ENCODE measurements at places on chromosomes 7 and 10.

DNA sequence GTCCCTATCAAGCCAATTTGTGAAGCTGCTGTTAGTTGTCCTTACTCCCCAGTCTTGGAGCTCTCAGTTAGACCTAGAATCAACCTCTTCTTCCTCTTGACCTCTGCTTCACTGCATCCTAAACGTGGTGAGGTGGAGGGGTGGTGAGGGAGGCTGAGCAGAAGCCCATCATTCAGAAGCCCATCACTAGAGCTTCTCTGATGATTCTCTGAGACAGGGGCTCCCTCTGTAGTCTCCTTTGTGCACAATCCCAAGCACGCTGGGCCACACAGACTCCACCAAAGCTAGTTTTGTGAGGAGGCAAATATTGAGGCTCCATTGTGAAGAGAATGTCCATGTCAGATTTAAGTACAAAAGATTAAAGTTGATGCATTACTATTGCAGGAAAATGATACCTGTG is 163.8 kb upstream of the PRSS1 start:
- no peak for DNase-seq

GRCh38 chr10:13221572-13221971 is 12.6 kb downstream of the UCMA start:
- DNase-seq, result no peak

GRCh38 chr7:121489440-121489839 is 93.3 kb upstream of the FAM3C start:
- no peak for DNase-seq

GRCh38 chr7:97094284-97094930 is 23.1 kb upstream of the SDHAF3 start:
- DNase-seq, result no peak

DNA sequence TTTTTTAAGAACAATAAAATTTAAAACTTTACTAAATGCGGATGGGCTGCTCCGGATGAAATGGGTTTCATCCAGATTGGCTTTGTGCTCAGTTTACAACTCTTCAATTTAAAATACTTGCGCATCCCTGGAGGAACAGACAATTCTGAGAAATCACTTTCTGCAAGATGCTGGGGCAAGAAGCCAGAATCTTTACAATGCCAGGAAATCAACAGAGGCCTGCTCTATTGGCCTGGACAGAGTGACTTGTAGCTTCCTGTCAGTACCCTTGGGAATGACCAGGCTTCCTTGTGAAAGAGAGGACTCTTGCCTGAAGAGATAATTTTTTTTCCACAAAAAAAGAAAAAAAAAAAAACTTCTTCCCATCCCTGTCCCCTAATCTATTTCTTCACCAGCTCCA is 3.9 kb upstream of the FAM13C start:
- DNase-seq, result no peak

DNA sequence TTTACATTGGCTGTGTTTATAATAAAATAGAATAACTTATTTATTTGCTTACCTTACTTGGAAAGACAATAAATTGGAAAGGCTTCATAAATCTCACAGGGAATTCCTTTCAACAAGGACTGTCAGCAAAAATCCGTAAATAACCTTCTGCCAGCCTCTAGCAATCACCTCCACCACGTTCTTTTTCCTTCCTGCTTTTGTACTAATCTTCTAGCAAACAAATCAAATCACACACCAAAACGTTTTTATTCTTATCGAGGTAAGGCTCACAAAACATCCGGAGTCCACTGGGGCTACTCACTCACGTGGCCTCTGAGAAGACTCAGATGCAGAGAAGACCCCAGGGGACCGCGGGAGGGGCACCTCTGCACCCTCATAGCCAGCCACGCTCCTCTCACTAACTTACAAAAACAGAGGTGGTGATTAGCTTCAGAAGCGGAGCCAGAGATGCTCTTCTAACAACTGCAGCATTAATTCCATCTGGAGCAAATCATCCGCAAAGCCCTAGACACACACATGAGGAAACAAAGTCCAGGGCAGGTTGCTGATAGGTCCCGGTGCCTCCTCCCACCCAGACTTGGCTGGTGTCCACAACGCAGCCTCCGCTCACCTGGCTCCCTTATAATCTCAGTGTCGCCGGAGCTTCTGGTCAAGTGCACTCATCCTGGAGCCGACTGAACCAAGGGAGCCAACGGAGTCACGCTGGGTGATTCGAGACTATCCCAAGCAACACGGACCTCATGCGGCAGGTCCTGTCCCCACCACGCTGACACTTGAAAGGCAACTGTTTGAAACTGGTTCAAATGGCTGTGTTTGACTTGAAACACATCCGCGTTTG is 22.5 kb downstream of the CTBP2 start:
- DNase-seq, result no peak

- DNase-seq, result peak; percentile 56
Observed at GRCh38 chr7:139691253-139691781, 86.5 kb downstream of the HIPK2 start.

DNA sequence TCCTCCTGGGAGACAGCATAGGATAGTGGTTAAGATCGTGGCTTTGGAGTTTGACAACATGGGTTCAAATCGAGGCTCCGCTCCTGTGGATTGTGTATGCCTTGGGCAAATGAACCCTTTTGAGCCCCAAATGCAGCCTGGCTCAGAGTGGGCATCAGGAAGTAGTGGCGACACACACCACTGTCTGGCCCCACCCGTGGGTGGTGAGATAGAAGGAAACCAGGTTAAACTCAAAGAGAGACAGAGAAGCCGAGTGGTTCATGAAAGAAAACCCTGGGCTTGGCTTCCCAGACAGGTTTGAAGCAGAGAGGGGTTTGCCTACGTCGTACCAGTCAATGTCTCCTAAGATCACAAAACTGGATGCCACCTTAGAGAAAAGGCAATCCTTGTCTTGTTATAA is 57.7 kb downstream of the PRTFDC1 start:
- no peak for DNase-seq

DNA sequence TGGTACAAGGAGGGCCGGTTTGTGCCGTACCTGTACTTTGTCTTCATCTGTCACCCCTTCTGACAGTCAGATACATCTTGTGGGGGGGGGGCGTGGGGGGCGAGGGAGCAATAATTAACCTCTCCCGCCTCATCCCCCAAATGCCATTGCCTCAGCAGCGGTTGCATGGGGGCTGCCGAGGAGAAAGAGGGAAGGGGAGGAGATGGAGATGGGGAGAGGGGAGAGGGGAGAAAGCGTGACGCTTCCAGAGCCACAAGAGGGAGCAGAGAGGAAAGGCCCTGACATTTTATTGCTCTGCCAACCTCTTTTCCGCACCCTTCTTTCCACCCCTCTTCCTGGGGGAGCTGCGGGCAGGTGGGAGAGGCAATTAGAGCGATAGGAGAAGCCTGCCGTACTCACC is 11.8 kb downstream of the KAZALD1 start:
- DNase-seq, result no peak

All from cardiac muscle cell (in vitro differentiated cells and primary cell).